Activated CD4-positive, alpha-beta T cell treated with anti-CD3 and anti-CD28 coated beads, Interleukin-2, amount 10 ng/mL, durations not matched to agents 7 days and 5 days (primary cell): ENCODE measurements at places on chromosomes 5 and 9. TPM values are rescaled to one million over a fixed set of nuclear protein-coding genes. Genes with fewer than 3 reads are reported as not detected.

Gene PARP8
- 100 TPM for total RNA-seq

Gene SIGMAR1
- 57.7 TPM for total RNA-seq

Gene FOXD4L4
- 0.19 TPM for total RNA-seq

Gene ITGA2
- total RNA-seq, result 3.9 TPM

Gene HK3
- total RNA-seq, result 0.21 TPM

Gene MYMK
- total RNA-seq, result not detected

Gene SHISAL2B
- total RNA-seq, result not detected

Gene NPR2
- 11.7 TPM for total RNA-seq

Gene TXNDC8
- not detected for total RNA-seq

- H3K4me1 ChIP-seq, result no peaks in the 10 kb centered on the region
- no peak overlapping the region for H3K27ac ChIP-seq
- no peak overlapping the region for H3K4me3 ChIP-seq
- peaks cover 3% of the 10 kb centered on the region for H3K27me3 ChIP-seq
- no peak for DNase-seq
These were observed 281.7 kb downstream of the PARP8 start for GRCh38 chr5:50947906-50948683.

- H3K4me3 ChIP-seq, result no peak overlapping the region
- no peak for DNase-seq
- peaks cover 2% of the 10 kb centered on the region for H3K27me3 ChIP-seq
These were observed 60.3 kb downstream of the ANKRD33B start for GRCh38 chr5:10624206-10624605.

GRCh38 chr9:11471321-11471720 is 858.5 kb upstream of the PTPRD start:
- no peak overlapping the region for H3K4me3 ChIP-seq
- no peak for DNase-seq
- no peaks in the 10 kb centered on the region for H3K27me3 ChIP-seq
- no peak overlapping the region for H3K27ac ChIP-seq

- H3K36me3 ChIP-seq, result peaks cover 11% of the 10 kb centered on the region
- no peak overlapping the region for H3K4me3 ChIP-seq
These were observed 14.5 kb downstream of the FBXO10 start for GRCh38 chr9:37561682-37562081.

DNA sequence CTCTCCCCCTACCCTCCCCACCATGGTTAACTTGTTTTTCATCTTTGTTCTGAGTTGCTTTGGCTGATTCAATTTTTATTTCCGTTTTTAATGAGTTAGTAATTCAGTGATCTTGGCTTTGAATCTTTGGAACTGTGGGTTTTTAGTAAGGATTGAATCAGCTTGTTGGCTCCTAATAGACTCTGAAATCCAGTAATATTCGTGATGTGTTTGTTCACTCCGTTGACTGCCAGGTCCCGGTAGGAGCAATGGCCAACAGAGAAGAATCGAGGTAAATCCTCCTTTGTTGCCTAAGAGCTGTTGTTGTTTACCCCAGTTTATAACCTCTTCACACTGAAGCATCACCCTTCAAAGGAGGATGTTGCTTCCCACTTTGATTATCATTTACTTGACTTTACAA is 92.7 kb downstream of the PCSK1 start:
- H3K4me1 ChIP-seq, result peaks cover 18% of the 10 kb centered on the region
- no peak overlapping the region for H3K27ac ChIP-seq
- no peak overlapping the region for H3K4me3 ChIP-seq
- no peak for DNase-seq
- no peaks in the 10 kb centered on the region for H3K36me3 ChIP-seq

GRCh38 chr9:127886401-127886972 is 9.0 kb upstream of the AK1 start:
- H3K27ac ChIP-seq, result no peak overlapping the region
- H3K4me1 ChIP-seq, result peaks cover 7% of the 10 kb centered on the region
- H3K27me3 ChIP-seq, result no peaks in the 10 kb centered on the region
- no peak overlapping the region for H3K4me3 ChIP-seq

DNA sequence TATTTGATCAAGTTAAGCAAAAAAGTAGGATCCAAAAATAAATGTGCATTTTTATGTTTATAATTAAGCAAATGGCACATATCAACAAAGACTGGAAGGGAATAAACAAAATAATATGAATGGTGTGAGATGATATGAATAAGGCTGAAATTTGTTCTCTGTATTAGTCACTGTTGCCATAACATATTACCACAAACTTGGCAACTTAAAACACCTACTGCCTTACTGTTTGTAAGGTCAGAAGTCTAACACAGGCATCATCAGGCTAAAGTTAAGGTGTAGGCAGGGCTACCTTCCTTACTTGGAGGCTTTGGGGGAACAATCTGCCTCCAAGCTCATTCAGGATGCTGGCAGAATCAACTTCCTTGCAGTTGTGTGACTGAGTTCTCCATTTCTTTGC is 19.3 kb downstream of the PGGT1B start:
- H3K4me1 ChIP-seq, result peaks cover 8% of the 10 kb centered on the region
- H3K27me3 ChIP-seq, result no peaks in the 10 kb centered on the region
- no peak for DNase-seq
- peaks cover 7% of the 10 kb centered on the region for H3K36me3 ChIP-seq
- H3K27ac ChIP-seq, result no peak overlapping the region
- H3K4me3 ChIP-seq, result no peak overlapping the region

- no peak overlapping the region for H3K27ac ChIP-seq
- H3K4me1 ChIP-seq, result no peaks in the 10 kb centered on the region
- H3K36me3 ChIP-seq, result no peaks in the 10 kb centered on the region
These were observed 531.8 kb upstream of the DAP start for GRCh38 chr5:11292648-11293356.

DNA sequence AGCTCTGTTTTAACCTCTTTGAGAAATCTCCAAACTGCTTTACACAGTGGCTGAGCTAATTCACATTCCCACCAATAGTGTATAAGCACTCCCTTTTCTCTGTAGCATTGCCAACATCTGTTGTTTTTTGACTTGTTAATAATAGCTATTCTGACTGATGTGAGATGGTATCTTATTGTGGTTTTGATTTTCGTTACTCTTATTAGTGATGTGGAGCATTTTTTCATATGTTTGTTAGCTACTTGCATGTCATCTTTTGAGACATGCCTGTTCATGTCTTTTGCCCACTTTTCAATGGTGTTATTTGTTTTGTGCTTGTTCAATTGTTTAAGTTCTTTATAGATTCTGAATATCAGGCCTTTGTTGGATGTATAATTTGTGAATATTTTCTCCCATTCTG is 225.2 kb upstream of the TRPC7 start:
- H3K4me1 ChIP-seq, result no peaks in the 10 kb centered on the region
- no peaks in the 10 kb centered on the region for H3K27me3 ChIP-seq
- DNase-seq, result no peak
- H3K4me3 ChIP-seq, result no peak overlapping the region
- no peaks in the 10 kb centered on the region for H3K36me3 ChIP-seq

DNA sequence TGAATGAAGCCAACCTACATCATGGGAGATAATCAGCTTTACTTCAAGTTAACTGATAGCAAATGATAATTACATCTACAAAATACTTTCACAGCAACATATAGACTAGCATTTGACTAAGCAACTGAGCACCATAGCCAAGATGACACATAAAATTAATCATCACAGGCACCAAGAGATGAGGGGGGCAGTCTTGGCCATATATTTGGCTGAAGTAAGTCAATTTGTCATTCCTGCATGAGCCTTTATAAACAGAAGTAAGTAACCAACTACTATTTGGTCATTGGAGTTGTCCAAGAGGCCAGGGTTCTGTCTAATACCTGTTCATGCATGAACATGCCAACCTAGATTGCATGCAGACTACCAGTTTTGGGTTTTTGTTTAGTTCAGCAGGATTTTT is 53.6 kb downstream of the PDCD1LG2 start:
- H3K4me3 ChIP-seq, result no peak overlapping the region
- DNase-seq, result no peak
- peaks cover 38% of the 10 kb centered on the region for H3K36me3 ChIP-seq
- peaks cover 40% of the 10 kb centered on the region for H3K4me1 ChIP-seq

DNA sequence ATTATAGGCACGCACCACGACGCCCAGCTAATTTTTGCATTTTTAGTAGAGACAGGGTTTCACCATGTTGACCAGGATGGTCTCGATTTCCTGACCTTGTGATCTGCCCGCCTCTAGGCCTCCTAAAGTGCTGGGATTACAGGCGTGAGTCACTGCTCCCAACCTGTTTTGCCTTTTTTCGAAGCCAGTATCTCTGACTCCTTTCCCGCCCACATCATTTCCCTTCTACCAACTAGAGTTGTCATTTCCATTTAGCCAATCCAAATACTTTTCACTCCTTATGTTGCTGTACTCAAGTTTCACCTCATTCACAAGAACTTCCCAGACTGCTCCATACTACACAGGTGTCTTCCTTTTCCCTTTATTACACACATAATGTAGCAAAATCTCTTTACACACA is 502.6 kb upstream of the CDH6 start:
- DNase-seq, result no peak
- no peaks in the 10 kb centered on the region for H3K4me1 ChIP-seq
- H3K4me3 ChIP-seq, result no peak overlapping the region
- H3K36me3 ChIP-seq, result no peaks in the 10 kb centered on the region
- H3K27ac ChIP-seq, result no peak overlapping the region
- no peaks in the 10 kb centered on the region for H3K27me3 ChIP-seq

- H3K4me3 ChIP-seq, result no peak overlapping the region
- no peaks in the 10 kb centered on the region for H3K27me3 ChIP-seq
- H3K27ac ChIP-seq, result no peak overlapping the region
These were observed 220.7 kb upstream of the MSX2 start for GRCh38 chr5:174503461-174504265.

DNA sequence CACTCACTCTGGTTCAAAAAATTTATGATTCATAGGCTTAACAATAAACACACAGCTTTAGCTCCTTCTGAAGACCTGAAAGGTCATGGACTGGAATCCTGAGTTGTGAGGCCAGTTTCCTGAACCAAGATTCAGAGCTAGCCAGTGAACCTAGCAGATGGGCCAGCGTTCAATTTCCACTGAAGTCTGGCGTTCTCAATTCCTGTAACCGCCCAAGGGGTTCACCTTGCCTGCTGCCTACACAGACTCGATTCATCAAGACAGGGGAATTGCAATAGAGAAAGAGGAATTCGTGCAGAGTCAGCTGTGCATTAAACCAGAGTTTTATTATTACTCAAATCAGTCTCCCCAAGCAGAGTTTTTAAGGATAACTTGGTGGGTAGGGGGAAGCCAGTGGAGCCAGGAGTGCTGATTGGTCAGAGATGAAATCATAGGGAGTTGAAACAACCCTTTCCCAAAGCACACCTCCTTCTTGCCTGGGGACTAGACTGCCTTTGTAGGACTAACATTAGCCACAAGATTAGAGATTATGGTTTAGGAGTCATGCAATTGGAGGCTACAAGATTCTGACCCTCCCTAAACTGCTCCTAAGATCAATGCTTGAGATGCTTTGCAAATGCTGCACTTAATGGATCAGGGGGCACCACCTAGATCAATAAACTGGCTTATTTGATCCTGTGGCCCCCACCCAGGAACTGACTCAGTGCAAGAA is 117.5 kb upstream of the SHB start:
- DNase-seq, result no peak
- H3K4me3 ChIP-seq, result no peak overlapping the region
- no peak overlapping the region for H3K27ac ChIP-seq

DNA sequence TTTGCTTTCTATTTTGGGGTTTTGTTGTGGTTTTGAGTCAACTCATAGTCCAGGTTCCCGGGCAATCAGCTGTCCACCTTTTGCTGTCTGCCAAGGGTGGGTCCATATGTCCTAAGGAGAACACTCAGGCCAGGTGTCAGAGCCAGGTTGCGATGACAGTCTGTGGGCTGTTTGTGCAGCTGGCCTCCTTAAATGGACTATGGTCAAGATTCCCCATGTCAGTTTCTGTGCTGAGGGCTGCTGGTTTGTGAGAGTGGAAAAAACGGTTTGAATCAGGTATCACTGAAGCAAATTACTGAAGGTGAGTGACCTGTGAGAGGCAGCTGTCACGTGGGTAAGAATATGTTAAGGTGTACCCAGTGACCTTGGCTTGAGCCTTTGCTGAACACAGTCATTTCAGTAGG is 33.0 kb downstream of the SNX30 start:
- H3K27ac ChIP-seq, result peak overlapping the region; percentile 20
- H3K36me3 ChIP-seq, result no peaks in the 10 kb centered on the region
- DNase-seq, result no peak
- peaks cover 21% of the 10 kb centered on the region for H3K4me1 ChIP-seq

DNA sequence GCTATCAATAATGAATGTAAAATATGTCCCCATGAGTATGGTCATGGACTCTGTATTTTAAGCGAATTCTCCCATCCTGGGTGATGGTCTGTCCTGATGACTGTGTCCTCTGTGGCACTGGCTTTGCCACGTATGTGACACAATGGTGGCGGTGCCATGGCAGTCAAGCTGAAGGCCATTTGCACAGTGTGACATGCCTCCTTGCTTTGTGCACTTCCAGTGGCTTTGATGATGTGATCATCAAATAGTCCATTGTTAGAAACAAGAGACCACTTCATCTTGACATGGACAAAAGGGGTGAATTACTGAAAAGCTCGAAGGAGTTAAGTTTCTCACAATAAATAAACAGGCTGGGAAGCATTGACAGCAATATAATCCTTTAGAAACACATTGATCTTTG is 31.0 kb upstream of the PRRC1 start:
- no peaks in the 10 kb centered on the region for H3K36me3 ChIP-seq
- peaks cover 11% of the 10 kb centered on the region for H3K27me3 ChIP-seq
- H3K4me1 ChIP-seq, result no peaks in the 10 kb centered on the region
- no peak overlapping the region for H3K27ac ChIP-seq
- H3K4me3 ChIP-seq, result no peak overlapping the region
- no peak for DNase-seq

DNA sequence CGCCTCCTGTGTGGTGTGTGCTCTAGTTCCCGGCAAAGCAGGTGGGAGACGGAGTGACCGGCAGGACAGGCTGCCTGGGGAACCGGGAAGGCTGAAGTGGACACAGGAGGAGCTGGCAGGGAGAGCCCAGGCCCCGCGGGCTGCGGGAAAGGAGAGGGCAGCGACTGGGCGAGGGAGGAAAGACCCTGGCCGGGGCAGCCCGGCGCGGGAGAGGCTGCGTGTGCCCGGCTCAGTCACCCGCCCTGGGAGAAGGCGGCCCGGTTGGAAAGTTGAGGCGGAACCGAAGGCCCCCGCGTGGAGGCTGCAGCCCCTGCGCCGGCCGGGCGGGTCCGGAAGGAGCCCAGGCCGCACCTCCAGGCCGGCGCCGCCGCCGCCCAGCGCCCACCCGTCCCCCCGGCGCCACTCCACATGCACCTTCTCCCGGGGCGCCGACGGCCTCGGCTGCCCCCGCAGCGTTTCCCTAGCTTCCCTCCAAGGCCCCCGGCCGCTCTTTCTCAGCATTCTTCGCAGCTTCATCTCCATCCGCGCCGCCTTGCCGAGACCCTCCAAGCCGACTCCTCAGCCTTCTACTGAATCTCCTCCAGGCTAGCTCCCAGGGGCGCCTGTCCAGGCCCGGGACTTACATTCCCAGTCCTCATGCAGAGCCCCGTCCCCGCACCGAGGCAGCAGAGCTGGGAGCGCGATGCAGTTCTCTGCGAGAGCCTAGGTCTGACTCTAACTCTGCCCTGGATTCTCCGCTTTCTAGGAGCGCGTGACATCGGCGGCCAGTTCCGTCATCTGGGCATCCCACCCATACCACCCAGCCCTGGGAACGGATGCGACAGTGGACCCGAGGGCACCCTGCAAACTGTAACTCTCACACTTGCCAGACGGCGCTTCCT is 152.0 kb downstream of the ERCC6L2 start:
- peaks cover 5% of the 10 kb centered on the region for H3K36me3 ChIP-seq
- no peak overlapping the region for H3K27ac ChIP-seq
- H3K4me1 ChIP-seq, result peaks cover 28% of the 10 kb centered on the region
- no peak for DNase-seq
- H3K4me3 ChIP-seq, result peak overlapping the region; percentile 6

GRCh38 chr5:15529821-15530220 is 29.8 kb downstream of the FBXL7 start:
- no peaks in the 10 kb centered on the region for H3K27me3 ChIP-seq
- no peak for DNase-seq
- H3K36me3 ChIP-seq, result no peaks in the 10 kb centered on the region
- H3K4me3 ChIP-seq, result no peak overlapping the region
